Fibroblast of villous mesenchyme (primary cell): ENCODE measurements at places on chromosomes 1 and 21. TPM values are rescaled to one million over a fixed set of nuclear protein-coding genes. Genes with fewer than 3 reads are reported as not detected.

Gene ETV3
- 12.9 and 13.0 TPM in 2 replicates for total RNA-seq

Gene C8B
- total RNA-seq, result not detected in 2 replicates

Gene ADORA1
- total RNA-seq, result 8.7 and 14.2 TPM in 2 replicates

Gene VWA5B1
- total RNA-seq, result not detected in 2 replicates

Gene B3GALT2
- total RNA-seq, result 12.9 and 32.8 TPM in 2 replicates

Gene BCAN
- total RNA-seq, result not detected in 2 replicates

Gene PINK1
- total RNA-seq, result 61.3 and 64.4 TPM in 2 replicates

Gene PEAR1
- total RNA-seq, result 11.3 and 12.1 TPM in 2 replicates

Gene DIO1
- total RNA-seq, result not detected in 2 replicates

Gene EFNA3
- 0.32 and 0.43 TPM in 2 replicates for total RNA-seq

Gene PIK3R3
- total RNA-seq, result 10.3 and 14.2 TPM in 2 replicates

Gene OR2L5
- not detected in 2 replicates for total RNA-seq

Gene BACE2
- 3.0 and 7.1 TPM in 2 replicates for total RNA-seq

DNA sequence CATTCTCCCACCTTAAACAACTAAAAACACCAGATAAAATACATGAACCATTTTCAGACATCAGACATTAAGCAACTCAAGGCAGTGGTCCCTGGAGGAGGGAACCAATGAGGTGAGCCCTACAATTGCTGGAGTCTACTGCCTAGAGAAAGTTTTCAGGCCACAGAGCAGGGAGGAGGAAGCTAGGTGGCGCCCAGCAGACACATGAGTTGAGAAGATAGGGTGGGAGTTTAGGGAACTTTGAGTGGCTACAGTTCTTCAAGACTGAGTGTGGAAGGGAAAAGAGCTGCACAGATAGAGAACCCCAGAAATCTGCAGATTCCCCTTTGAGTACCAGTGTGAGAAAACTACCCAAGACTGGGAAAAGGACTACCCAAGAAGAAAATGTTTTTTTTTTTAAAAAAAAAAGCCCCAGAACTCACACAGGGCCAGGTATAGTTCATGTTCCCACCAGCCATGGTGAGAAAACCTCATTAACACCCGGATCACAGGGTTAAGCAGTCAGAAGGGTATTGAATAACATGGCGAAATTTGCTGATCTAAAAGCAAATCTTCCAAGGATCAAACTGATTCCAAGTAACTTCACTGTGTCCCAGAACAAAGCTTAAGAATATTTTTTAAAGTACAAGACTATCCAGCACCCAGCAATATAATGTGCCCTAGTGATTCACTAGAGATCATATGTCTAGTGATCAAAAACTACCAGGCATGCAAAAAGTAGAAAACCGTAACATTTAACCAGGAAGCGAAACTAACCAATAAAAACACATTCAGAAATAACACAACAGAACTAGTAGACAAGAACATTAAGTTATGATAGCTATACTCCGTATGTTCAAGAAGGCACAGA is 12.0 kb downstream of the ALDH9A1 start:
- DNase-seq, result peak; percentile 10

GRCh38 chr1:241823925-241824324 is 24.1 kb upstream of the EXO1 start:
- no peak for DNase-seq

DNA sequence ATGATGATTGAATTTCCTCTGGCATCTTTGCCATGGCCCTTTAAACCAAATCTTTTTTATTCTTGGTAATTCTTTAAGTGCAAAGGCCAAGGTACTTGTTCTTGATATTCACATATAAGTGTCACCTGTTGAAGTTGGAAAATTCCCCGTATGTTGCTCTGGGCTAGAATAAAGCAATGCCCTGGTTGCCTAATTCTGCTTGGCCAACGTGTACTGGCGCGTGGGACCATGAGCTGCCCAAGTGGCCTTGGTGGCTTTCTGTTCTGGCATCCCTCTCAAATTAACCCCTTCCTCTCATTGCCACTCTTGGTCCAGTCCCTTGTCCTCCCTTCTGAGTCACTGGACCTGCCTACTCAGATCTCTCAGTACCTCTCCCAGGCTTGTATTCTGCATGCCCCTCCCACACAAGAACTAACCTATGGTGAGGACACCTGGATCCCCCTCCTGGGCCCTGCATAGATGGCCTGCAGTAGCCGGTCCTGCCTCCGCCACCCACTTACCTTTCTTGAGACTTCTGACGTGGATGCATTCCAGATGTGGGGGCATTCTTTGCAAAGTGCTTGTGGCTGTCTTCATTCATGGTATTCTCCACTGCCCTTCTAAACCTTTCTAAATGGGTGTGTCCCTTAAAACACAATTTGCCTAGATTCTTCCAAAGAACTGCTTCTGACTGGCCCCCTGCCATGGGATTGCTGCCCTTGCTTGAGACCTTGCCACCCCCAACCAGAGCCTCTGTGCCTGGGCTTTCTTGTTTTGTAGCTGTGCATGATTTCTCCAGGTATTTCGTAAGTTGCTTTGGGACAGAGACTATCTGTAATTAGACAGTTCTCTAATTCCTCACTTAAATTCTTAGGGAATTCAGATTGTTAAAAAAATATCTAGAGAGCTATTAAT is 152.4 kb downstream of the GALNT2 start:
- DNase-seq, result no peak

DNA sequence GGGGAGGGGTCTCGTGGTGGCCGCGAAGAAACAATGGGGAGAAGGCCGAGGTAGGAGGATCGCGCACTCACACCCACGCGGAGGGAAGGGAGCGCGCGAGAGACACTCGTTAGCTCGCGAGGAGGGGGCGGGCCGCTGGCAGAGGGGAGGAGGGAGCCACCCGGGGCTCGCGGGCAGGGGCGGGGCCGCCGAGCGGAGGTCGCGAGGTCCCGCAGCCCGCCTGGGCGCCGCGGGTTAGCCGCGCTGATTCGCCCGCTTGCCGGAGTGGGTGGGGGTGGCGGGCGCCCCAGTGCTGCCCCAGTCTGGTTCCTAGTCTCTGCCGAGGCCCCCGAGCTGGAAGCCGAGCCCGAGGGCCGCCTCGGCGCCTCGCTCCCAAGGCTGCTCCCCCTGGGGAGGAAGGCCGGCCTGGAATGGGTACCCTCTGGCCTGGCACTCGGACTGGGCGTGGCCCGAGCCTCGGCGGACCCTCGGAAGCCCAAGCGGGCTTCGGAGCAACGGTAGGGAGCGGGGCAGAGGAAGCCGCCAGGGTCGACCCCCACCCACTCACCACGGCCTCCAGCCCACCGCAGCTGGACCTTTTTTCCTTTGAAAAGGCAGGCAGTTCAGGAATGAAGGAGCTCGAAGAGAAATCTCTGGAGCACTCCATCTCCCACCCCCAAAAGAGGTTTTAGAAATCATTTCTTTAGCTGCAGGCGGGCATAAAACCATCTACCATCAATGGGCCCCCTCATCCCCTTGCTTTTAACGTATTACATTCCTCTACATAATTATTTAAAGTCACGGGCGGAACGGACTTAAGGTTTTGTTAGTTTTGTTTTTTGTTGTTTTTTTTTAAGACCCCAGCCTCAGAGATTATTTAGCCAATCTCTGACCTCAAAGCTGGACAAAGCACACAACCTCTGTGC is 722 bp upstream of the TUT4 start:
- peak; percentile 86 for DNase-seq

DNA sequence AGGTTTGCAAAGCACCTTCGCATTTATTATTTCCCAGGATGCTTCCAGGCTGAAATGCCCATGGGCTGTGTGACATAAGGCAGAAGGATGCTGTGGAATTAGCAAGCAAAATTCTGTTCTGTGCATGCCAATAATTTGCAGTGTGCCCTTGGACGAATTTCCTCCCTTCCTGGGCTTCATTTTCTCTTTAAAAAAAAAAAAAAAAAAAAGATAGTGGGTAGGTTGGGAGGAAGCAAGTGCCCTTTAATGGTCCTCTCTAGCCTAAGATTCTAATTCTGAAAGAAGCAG is 2.5 kb upstream of the ID3 start:
- DNase-seq, result no peak

DNA sequence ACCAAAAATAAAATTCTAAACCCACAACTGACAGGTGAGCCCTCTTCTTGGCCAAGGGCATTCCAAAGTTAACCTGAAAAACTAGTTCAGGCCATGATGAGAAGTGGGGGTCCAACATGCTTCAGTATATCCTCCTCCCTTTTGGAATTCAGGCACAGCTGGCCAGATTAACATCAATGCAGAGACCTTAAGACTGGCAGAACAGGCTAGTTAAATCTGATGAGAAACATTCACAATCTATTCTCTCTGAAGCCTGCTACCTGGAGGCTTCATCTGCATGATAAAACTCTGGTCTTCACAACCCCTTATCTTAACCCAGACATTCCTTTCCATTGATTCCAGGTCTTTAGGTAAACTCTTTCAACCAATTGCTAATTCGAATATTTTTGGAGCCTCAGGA is 26.7 kb upstream of the ZBTB8B start:
- no peak for DNase-seq

- DNase-seq, result peak; percentile 57
Observed at GRCh38 chr1:147700042-147701006, 30.0 kb upstream of the ACP6 start.

- DNase-seq, result no peak
Observed at GRCh38 chr1:71170925-71171324, 90.1 kb upstream of the ZRANB2 start.

- no peak for DNase-seq
Observed at GRCh38 chr1:91502672-91503184, 2.1 kb downstream of the CDC7 start.

- peak; percentile 9 for DNase-seq
Observed at GRCh38 chr1:50615036-50615750, 191.9 kb upstream of the DMRTA2 start.

- peak; percentile 80 for DNase-seq
Observed at GRCh38 chr1:67682659-67683197, 2.3 kb upstream of the GADD45A start.

DNA sequence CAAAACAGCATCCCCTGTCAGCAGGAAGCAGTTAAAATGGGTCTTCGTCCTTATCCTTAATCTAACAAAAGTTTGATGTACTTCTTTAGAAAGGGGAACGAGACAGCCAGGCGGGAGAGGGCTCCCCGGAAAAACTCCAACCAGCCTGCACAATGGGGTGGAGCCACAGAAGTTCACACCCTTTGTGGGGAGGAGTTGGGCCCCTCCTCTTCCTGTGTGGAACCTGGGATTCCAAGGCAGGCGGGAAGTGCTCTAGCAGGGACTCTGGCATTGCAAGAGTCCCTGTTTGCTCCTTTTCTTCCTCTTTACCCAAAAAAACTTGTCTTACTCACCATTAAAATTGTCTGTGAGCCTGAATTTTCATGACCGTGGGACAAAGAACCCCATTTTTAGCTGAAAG is 47.7 kb downstream of the FCRL5 start:
- no peak for DNase-seq

DNA sequence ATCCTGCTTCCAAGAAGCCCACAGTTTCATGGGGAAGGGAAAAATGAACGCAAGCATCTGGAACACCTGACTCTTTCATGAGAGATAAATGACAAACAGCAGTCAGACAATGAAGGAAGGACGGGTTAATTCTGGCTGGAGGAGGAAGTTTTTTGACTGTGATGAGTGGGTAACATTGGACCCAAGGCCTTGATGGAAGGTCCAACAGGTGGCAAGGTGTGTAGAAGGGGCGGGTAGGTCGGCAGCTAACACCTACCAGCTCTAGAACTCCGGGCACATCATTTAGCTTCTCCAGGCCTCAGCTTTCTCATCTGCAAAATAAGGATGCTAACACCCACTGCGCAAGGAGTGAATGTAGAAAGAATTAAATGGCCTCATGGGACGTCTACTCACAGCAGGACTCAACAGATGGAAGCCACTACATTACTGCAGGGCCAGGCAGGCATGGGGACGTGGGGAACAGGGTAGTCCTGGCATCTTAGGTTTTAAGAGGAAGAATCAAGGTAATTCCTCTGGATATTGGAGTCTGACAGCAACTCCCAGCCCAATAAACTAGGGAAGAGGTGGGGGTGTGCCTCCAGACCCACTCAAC is 12.9 kb downstream of the GLIS1 start:
- DNase-seq, result no peak

GRCh38 chr1:22775478-22775877 is 64.8 kb downstream of the EPHB2 start:
- DNase-seq, result no peak

- DNase-seq, result no peak
Observed at GRCh38 chr21:39911286-39912199, 44.3 kb downstream of the PCP4 start.

DNA sequence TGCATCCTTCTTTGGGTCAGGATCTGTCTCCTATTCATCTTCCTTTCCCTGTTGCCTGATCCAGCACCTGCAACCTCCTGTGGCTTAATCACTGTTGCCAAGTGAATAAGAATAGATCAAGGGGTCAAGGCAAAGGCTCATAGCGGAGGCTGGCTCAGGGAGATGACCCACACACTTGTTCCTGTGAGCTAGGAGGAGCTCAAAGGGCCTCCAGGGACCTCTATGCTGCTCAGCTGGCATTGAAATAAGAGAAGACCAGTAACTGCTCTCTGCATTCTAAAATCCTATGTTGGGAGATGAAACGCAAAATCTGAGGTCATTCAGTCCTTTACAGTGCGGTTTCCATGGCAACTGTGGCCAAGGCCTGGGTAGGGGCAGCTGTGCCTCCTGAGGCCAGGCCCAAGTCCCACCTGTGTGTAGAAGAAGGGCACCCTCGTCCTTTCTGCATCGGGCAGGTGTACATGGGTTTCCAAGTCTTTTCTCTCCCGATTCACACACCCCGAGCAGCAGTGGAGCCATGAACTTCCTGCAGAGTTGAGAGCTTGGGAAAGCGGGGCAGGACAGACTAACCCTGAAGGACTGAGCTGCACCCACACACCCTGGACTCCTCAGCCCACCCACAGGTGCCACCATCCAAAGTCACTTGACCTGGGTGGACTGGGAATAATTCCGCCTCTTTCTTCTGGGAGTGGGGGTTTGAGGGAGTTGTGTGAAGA is 27.8 kb upstream of the STUM start:
- no peak for DNase-seq

GRCh38 chr1:224784265-224785039 is 145.0 kb upstream of the DNAH14 start:
- no peak for DNase-seq

DNA sequence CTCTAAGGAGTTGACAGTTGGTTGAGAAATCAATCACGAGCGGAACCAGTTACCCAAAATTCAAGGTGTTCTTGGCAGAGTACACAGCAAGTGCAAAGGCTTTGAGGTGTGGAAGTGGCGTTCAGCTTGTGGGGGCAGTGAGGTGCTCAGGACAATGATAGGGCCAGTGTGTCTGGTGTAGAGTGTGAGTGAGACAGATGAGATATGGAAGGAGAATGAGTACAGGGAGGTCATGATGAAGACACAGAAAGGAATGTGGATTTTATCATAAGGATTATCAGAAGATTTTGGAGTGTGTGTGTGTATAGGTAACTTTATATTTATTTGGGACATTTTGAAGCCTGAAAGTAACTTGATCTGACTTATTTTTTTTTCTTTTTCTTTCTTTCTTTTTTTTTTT is 40.9 kb downstream of the IFI44 start:
- DNase-seq, result no peak

GRCh38 chr1:156338180-156338976 is at the start of the genes CCT3 and TSACC:
TSS of gene CCT3 (minus strand) at chr1:156338292. CDS start at chr1:156338184, 108 bp downstream.
TSS of gene TSACC (plus strand) at chr1:156338526. CDS start at chr1:156339758, 1,232 bp downstream.
- peak; percentile 100 for DNase-seq

GRCh38 chr1:96991261-96991660 is 269.7 kb downstream of the PTBP2 start:
- no peak for DNase-seq

- no peak for DNase-seq
Observed at GRCh38 chr21:29189353-29189752, 58.9 kb downstream of the MAP3K7CL start.

- DNase-seq, result no peak
Observed at GRCh38 chr1:34803770-34804169, 11.0 kb downstream of the GJA4 start.
